Mesothelial cell of epicardium (in vitro differentiated cells): ENCODE measurements at places on chromosomes 2 and 18. TPM values are rescaled to one million over a fixed set of nuclear protein-coding genes. Genes with fewer than 3 reads are reported as not detected.

- no peaks in the 10 kb centered on the region for H3K4me1 ChIP-seq
- no peaks in the 10 kb centered on the region for H3K36me3 ChIP-seq
- DNase-seq = no peak
- no peak overlapping the region for H3K4me3 ChIP-seq
Measured at GRCh38 chr2:178029342-178029741, 43.2 kb downstream of the PDE11A start.

- no peaks in the 10 kb centered on the region for H3K27me3 ChIP-seq
- peak overlapping the region; percentile 86 for H3K4me3 ChIP-seq
- H3K4me1 ChIP-seq = peaks cover 31% of the 10 kb centered on the region
- peak overlapping the region; percentile 89 for H3K27ac ChIP-seq
- no peak for DNase-seq
Measured at GRCh38 chr2:62196278-62196901, 475 bp downstream of the B3GNT2 start.

Gene DRC1
- total RNA-seq = 0.18 to 0.59 TPM (median 0.22 TPM) in 3 replicates

Gene REG3G
- not detected in 3 replicates for total RNA-seq

DNA sequence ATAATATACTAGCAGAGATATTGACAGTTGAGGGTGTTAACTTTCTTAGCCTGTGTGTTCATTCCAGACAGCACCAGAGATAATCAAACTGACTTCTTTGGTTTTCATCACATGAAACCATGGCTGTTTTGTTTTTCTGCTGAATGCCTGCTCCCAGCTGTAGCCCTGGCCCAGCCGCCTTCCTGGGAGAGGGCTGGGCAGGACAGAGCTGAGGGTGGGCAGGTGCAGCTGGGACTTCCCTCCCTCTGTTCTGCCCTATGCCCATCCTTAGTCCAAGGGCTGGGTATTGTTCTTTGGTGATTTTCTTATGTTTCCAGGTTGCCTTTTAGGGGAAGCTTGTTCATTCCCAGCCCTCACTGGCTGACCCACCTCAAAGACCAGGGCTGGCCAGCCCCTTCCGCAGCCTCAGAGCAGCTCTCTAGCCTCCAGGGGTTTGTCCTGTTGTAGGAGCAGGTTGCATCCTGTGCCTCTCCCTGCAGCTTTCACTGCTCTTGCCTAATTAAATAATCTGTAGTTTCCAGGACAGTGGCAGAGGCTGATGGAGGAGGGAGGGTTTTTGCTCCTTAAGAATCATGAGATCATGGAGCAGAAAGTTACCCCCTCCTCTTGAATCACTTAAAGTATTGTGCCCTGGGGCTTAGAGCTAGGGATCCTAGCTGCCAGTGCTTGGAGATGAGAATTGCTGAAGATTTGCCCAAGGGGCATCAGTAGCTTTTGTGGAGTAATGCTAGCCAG, 61.4 kb downstream of the MTCL1 start:
- no peak overlapping the region for H3K4me3 ChIP-seq
- DNase-seq = no peak
- peaks cover 14% of the 10 kb centered on the region for H3K36me3 ChIP-seq
- no peak overlapping the region for H3K27ac ChIP-seq
- peaks cover 22% of the 10 kb centered on the region for H3K4me1 ChIP-seq
- H3K27me3 ChIP-seq = no peaks in the 10 kb centered on the region

DNA sequence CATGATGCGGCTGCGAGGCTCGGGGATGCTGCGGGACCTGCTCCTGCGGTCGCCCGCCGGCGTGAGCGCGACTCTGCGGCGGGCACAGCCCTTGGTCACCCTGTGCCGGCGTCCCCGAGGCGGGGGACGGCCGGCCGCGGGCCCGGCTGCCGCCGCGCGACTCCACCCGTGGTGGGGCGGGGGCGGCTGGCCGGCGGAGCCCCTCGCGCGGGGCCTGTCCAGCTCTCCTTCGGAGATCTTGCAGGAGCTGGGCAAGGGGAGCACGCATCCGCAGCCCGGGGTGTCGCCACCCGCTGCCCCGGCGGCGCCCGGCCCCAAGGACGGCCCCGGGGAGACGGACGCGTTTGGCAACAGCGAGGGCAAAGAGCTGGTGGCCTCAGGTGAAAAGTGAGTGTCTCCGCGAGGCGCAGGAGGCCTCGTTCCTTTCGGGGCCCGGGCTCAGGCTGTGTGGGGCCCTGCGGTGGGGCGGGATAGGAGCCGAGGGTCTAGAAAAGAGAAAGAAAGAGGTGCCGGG, 520 bp downstream of the GLS start:
- H3K27ac ChIP-seq = peak overlapping the region; percentile 81
- DNase-seq = peak; percentile 24
- no peaks in the 10 kb centered on the region for H3K36me3 ChIP-seq
- H3K4me1 ChIP-seq = peaks cover 38% of the 10 kb centered on the region

GRCh38 chr18:79509536-79509930, 113.8 kb downstream of the NFATC1 start:
- peaks cover 6% of the 10 kb centered on the region for H3K27me3 ChIP-seq
- no peak overlapping the region for H3K27ac ChIP-seq
- no peak for DNase-seq
- H3K4me3 ChIP-seq = no peak overlapping the region

Gene RGPD4
- 0.18 to 0.29 TPM (median 0.23 TPM) in 3 replicates for total RNA-seq

DNA sequence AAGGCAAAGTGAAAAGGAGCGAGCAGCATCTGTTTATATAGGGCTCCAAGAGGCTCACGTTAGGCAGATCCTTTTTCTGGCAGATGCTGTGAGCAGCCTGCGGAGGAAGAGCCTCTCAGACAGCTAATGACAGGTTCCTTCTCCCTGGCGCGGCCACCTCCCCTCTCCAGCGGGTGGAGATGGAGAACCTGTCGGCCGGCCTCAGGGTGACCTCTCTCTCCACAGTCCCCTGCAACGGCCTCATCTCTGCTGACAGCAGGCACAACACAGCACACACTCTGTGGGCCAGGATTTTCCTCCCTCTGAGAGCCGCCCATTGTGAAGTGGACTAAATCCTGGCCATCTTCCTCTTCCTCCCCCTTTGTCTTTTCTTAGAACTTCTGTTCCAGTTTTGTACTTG, 119.8 kb downstream of the PRKCE start:
- H3K36me3 ChIP-seq = no peaks in the 10 kb centered on the region
- DNase-seq = peak; percentile 51
- H3K4me1 ChIP-seq = peaks cover 24% of the 10 kb centered on the region
- peak overlapping the region; percentile 24 for H3K4me3 ChIP-seq

- no peak overlapping the region for H3K4me3 ChIP-seq
- H3K27ac ChIP-seq = no peak overlapping the region
- H3K27me3 ChIP-seq = peaks cover 4% of the 10 kb centered on the region
- peaks cover 13% of the 10 kb centered on the region for H3K36me3 ChIP-seq
- no peaks in the 10 kb centered on the region for H3K4me1 ChIP-seq
- no peak for DNase-seq
Measured at GRCh38 chr18:46449033-46449432, 208.0 kb downstream of the LOXHD1 start.

- H3K4me1 ChIP-seq = peaks cover 7% of the 10 kb centered on the region
- no peak overlapping the region for H3K4me3 ChIP-seq
- no peaks in the 10 kb centered on the region for H3K36me3 ChIP-seq
- no peak overlapping the region for H3K27ac ChIP-seq
- no peaks in the 10 kb centered on the region for H3K27me3 ChIP-seq
Measured at GRCh38 chr2:71500426-71501079, 47.2 kb downstream of the DYSF start.

Gene AQP4
- 0.34 to 0.51 TPM (median 0.51 TPM) in 3 replicates for total RNA-seq
